Dorsolateral prefrontal cortex (tissue), 122 donors: ENCODE measurements at places on chromosomes 6 and 20.

GRCh38 chr6:46925563-46926253 is 4.0 kb upstream of the ADGRF5 start:
- no peak for DNase-seq

- no peak for DNase-seq
These were observed 333.2 kb downstream of the RIMS1 start for GRCh38 chr6:72219536-72219935.

GRCh38 chr6:8674126-8674525 is 238.8 kb upstream of the SLC35B3 start:
- DNase-seq, result no peak

DNA sequence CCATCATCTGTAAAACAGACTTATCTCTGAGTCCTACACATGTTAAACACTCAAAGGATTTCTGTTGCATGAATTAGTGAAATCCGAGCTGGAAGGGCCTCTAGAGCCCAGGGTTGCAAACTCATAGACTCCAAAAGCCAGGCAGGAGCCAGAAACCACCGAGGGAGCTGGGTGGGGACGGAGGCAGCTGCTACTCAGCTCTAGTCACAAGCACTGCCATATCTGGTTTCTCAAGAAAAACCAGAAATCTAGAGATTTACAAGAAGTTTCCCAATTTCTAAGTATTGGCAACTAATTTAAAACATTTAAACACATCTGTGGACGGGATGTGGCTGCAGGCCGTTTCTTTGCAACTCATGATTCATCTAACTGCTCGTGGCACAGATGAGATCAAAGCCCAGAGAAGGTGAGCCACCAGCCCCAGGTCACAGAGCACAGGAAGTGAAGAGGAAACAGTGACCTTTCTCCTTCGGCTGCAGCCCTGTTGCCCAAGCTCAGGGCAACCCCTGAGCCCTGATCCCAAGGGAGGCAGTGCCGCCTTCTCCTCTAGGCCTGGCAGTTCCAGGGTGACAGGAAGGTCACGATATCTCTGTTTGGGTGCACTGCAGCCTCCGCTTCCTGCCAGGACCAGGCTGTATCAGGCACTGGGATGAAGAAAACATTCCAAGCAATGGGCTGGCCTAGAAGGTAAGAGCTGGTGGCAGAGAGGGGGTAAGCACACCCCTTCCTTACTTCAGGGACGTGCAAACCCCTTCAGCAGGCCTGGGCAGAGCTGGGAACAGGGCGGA is 26.4 kb upstream of the PTGIS start:
- no peak for DNase-seq

DNA sequence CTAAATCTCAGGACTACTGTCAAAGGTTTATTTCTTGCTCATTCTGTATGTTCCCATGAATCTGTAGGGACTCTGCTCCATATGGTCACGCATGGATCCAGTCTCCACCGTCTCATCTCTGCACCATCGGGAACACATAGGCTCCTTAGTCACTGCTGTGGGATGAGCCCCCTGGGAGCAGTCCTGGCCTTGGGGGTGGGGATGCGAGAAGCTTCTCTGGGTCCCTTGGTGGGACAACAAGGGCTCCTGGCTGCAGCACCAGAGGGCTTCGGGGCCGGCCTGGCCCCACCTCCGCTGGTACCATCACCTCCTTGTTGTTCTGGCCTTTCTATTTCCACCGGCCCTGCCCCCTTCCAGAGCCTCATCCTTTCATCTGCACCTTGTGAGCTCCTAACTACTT is 148.4 kb downstream of the CDH4 start:
- no peak for DNase-seq

GRCh38 chr20:23027721-23028120 is 7.4 kb upstream of the SSTR4 start:
- no peak for DNase-seq

DNA sequence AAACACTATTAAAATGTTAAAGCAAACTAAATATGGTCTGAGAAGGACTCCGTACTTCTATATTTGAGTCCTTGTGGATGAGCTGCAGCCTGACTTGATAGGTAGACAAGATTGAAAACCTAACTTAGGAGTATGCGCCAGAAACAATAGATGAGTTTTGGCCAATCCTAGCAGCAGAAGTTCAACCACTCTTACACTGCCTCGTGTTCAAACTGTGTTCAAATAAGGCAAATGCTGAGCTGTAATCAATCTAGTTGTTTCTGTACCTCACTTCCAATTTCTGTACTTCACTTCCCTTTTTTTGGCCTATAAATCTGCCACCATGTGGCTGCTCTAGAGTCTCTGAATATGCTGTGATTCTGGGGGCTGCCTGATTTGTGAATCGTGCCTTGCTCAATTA is 13.2 kb upstream of the SERINC1 start:
- no peak for DNase-seq

DNA sequence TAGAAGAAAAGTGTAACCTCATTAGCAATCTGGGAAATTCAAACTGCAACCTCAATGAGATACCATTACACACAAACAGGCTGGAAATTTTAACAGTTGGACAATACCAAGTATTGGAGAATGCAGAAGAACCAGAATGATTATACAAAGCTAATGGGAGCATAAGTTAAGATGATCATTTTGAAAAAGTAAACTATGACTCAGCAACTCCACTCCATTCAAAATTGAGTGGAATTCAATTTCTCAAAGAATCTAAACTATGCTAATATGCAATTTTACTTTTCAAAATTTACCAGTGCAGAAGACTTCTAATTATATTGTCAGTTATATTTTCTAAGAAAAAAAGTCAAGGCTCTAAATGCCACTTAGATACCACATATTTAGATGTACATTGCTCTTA is 17.2 kb downstream of the GPLD1 start:
- no peak for DNase-seq

GRCh38 chr20:1484438-1485116 is 6.6 kb downstream of the SIRPB2 start:
- no peak for DNase-seq

- no peak for DNase-seq
These were observed 94.2 kb upstream of the EXOC2 start for GRCh38 chr6:786946-787763.

- DNase-seq, result no peak
These were observed 52.2 kb upstream of the FNDC1 start for GRCh38 chr6:159117046-159117445.

- no peak for DNase-seq
These were observed 22.7 kb downstream of the HIVEP1 start for GRCh38 chr6:12034837-12035236.
